ENCODE measurements at places on chromosomes 2 and 18.

DNA sequence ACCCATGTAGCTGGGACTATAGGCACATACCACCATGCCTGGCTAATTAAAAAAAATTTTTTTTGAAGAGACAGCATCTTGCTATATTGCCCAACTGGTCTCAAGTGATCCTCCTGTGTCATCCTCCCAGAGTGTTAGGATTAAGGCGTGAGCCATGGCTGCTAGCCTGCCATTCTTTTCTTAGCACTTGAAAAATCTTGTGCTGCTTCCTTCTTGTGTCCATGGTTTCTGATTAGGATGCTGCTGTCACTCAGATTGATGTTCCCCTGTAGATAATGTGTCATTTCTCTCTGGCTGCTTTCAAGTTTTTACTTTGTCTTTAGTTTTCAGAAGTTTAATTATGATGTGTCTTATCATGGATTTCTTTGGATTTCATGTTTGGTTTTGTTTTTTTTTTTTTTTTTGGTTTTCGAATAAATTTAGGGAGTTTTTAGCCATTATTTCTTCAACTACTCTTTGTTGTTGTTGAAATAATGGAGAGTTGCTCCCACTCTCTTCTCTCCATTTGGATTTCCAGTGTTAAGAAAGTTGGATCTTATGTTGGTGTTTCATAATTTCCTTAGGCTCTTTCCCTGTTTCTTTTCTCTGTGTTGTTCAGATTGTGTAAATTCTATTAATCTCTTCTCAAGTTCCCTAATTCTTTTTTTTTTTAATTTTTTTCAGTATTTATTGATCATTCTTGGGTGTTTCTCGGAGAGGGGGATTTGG, 2.5 kb downstream of the ATP9B start:
- DNase-seq, result no peak

- DNase-seq, result no peak
These were observed 1.2 kb downstream of the SLC35F5 start for GRCh38 chr2:113755035-113755834.

- DNase-seq, result no peak
These were observed 182.2 kb downstream of the EPHA4 start for GRCh38 chr2:221389904-221390303.

- no peak for DNase-seq
These were observed 80.5 kb downstream of the BCL2L11 start for GRCh38 chr2:111201214-111201613.

GRCh38 chr18:12254136-12254819, at the start of gene CIDEA:
CIDEA (plus strand) TSS chr18:12254361; CDS start chr18:12254384, 23 bp downstream.
- no peak for DNase-seq

DNA sequence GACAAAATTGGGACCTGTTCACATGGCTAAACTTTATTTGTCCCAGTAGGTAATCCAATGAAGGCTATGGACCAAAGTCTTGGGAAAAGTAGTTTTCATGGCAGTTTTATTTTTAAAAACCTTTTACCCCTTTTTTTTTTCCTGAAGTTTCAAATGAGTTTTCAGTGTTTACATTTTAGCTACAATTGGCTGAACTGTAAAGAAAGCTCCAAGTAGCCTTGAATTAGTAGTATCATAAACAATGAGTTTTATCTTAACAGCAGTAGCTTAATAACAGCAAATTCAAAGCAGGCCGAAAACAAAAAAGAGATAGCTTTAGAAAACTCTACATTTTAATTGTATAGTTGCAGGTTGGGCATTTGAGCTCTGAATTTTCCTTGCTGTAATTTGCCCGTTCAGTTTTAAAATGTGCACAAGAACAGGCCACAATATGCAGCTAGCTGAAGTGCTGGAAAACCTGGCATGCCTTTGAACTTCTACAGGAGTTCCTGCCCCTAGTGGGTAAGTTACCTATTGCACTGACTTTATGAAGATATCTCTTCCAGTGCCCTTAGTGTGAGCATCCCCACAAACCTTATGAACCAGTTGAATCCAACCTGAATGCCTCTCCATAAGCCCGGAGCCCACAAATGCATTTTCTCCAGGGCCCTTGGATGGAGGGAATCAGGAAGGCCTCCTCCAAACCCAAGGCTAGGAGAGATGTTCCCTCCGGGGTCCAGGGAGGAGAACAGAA, 106.7 kb downstream of the XRCC5 start:
- no peak for DNase-seq

DNA sequence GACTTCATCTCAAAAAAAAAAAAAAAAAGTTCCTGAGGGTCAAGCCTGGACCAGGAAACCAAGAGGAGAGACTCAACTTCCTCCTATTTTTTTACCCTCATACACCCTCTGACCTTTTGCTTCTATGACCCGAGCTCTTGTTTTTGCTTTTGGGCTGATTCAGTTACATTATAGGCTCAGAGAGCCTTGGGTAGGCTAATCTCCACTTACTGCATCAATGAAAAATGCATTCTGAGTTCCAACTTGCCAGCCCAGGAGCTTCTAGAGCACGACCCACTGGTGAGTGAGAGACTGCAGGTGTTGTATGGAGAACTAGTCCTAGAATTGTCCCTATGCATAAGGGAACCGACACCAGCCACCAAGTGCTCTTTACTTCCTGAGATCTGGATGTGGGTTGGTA, 91.1 kb downstream of the CABLES1 start:
- DNase-seq, result no peak

GRCh38 chr2:219325657-219326315, 6.8 kb downstream of the RESP18 start:
- DNase-seq, result no peak

- DNase-seq, result no peak
These were observed 127.5 kb upstream of the MMADHC start for GRCh38 chr2:149715005-149715592.

- DNase-seq, result no peak
These were observed 12.2 kb upstream of the ACKR3 start for GRCh38 chr2:236557306-236558030.

GRCh38 chr2:106057206-106057605, 136.9 kb downstream of the UXS1 start:
- no peak for DNase-seq

- no peak for DNase-seq
These were observed 10.6 kb downstream of the CYP26B1 start for GRCh38 chr2:72136933-72137497.

DNA sequence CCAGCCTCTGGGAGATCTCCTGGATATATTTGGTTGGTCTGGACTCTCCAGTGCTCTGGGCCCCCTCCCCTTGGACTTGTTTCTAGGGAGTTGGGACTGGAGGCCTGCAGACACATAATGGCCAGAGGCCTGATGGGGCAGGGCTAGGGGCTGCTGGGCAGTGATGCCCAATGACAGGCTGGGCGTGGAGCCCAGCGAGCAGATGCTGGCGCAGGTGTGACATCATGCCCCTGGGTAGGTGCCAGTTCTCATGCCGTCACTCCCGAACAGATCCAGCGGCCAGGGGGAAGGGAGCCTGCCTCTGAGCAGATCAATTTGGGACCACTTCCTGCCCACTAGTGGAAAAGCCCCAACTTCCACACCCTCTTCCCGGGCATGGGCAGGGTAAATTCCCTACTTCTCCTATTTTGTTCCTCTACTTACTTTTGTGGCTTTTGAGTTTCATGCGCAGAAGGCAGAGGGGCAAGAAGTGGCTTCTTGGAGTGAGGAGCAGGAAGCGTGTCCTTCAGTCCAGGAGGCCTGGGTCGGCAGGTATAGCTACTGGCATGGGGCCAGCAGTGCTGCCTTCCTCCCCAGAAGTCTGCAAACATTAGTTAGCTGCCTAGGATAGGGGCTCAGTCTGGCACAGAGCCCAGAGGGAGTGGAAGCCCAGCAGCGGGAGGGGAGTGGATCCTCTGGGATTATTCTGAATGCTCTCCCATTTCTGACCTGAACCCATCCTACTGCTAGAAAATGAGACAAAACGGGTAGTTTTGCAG, 6.1 kb downstream of the MPV17 start:
- DNase-seq, result no peak

DNA sequence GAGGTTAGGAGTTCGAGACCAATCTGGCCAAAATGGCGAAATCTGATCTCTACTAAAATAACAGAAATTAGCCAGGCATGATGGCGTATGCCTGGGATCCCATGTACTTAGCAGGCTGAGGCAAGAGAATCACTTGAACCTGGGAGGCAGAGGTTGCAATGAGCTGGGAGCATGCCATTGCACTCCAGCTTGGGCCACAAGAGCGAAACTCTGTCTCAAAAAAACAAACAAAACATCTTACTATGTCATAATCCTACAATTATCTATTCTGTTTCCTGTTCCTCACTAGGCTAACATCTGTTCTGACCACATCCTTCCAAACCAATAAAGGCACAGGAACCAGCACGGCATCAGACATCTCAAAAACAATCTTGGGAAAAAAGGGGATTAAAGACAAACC, 361.8 kb upstream of the UBE2E3 start:
- no peak for DNase-seq
